ENCODE measurements at places on chromosomes 1 and 21. TPM values are rescaled to one million over a fixed set of nuclear protein-coding genes. Genes with fewer than 3 reads are reported as not detected.

The C1orf74 gene
- total RNA-seq, result 6.0 TPM

The BSND gene
- not detected for total RNA-seq

The CD1B gene
- 0.13 TPM for total RNA-seq

The CELA3A gene
- not detected for total RNA-seq

The AGPAT3 gene
- 18.3 TPM for total RNA-seq

The TCHH gene
- not detected for total RNA-seq

The HSD3B2 gene
- not detected for total RNA-seq

The REN gene
- total RNA-seq, result not detected

The BACE2 gene
- total RNA-seq, result not detected

The LCE1B gene
- total RNA-seq, result not detected

Data from SJCRH30 (cell line).